Omental fat pad (tissue), 4 donors: ENCODE measurements at places on chromosomes 2 and 18. TPM values are rescaled to one million over a fixed set of nuclear protein-coding genes. Genes with fewer than 3 reads are reported as not detected.

DNA sequence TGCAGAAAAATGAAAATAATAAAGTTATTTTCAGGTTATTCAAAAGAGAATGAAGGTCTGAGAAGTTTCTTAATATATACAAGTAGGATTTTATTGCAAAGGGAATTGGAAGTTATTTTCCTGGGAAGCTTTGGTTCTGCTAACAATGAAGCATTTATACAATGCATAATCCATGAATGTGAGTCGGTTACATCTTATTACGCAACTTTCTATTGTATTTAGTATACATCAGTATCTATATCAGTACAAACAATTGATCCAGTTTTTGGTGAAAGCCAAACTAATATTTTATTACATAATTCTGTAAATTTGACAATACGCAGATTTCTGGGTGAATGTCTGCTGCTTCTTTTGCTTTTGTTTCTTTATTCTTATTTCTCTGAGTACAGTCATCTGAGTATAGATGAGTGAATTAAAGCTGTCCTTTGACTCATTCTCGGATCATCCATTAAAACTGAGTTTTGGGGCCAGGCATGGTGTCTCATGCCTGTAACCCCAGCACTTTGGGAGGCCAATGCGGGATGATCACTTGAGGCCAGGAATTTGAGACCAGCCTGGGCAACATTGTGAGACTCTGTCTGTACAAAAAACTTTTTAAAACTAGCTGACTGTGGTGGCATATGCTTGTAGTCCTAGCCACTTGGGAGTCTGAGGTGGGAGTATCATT is 108.5 kb downstream of the SOCS6 start:
- DNase-seq = no peak

- no peak for DNase-seq
These were observed 235.0 kb downstream of the CAMKMT start for GRCh38 chr2:44596537-44597320.

The ST8SIA3 gene
- not detected for total RNA-seq

GRCh38 chr2:230998882-230999281 is 3.0 kb downstream of the SPATA3 start:
- DNase-seq = no peak

- no peak for DNase-seq
These were observed 343.6 kb upstream of the SYT4 start for GRCh38 chr18:43620936-43621335.

DNA sequence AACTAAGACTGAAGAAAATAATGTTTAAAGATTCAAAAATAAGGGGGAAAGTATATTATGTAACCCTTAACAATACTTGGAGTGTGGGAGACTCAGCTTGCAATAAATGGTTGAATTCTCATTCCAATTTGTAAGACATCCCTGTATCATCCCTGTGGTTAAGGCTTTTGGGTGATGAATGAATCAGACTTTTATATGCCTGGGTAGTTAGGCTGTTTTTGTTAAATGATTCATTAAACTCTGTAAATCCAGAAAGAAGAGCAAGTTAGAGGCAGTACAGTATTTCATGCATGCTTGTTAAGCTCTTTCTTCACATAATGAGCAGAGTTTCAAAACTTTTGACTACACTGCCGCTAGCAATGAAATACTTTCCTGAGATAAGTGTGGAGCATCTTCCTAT is 948.8 kb downstream of the SOCS6 start:
- no peak for DNase-seq

- no peak for DNase-seq
These were observed 149.7 kb downstream of the DCC start for GRCh38 chr18:52489396-52490306.

DNA sequence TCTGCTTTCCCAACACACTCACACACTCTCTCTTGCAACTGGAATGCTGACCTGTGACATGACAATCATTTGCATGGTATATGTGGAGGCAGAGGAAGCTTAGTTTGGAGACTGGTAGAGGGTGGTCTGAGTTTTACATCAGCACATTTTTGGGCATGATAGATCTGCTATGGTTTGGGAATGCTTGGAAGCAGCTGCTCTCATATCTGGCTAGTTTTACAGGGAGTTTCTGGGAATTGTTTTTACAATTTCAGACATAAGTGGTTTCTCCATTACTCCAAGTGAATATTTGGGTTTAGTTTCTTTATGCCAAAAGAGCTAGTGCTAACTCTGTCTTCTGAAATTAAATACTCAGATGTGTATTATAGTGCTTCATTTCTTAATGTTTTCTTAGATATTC is 977.6 kb downstream of the SUCLG1 start:
- no peak for DNase-seq

- no peak for DNase-seq
These were observed 128.5 kb downstream of the STK39 start for GRCh38 chr2:168118733-168119514.
